Thoracic aorta (tissue), 2 donors: ENCODE measurements at places on chromosomes 1 and 21. TPM values are rescaled to one million over a fixed set of nuclear protein-coding genes. Genes with fewer than 3 reads are reported as not detected.

GRCh38 chr1:33438364-33439160, 7.7 kb upstream of the PHC2 start:
- no peak for DNase-seq

- no peak for DNase-seq
Observed at GRCh38 chr1:37797750-37798345, 4.2 kb downstream of the MANEAL start.

DNA sequence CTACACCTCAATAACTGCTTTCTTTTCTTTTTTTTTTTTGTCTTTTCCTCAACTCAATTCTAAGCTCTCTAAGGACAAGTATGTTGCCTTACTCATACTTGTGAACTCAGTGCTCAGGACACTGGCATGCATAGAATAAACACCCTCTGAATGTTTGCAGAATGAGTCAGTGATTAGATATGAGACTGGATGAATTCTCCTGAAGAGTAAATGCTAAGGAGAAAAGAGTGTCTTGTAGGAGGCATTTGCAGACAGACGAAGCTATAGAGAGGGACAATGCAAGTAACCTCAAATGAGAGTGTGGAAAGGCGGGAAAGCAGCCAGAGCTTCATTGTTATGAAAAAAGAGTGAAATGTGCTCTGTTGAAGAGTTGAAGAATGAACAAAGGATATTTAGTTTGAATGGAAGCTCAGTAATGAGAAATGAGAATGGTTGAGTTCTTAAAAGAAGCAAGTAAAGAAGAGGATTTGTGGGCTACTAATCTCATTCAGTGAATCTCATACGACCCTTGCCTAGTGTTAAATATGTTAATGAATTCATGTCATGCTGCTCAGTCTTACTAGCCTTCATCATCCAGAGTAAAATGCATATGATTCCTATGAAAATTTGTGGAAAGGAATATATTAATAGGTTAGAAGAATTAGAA, 166.1 kb upstream of the DPYD start:
- DNase-seq = no peak

- DNase-seq = no peak
Observed at GRCh38 chr1:90607736-90608135, 109.4 kb downstream of the BARHL2 start.

SH2D5 gene
- 0.41 TPM for total RNA-seq

FAM3B gene
- total RNA-seq = 1.5 TPM

GRCh38 chr21:36707763-36708285, 8.9 kb downstream of the SIM2 start:
- DNase-seq = no peak

DNA sequence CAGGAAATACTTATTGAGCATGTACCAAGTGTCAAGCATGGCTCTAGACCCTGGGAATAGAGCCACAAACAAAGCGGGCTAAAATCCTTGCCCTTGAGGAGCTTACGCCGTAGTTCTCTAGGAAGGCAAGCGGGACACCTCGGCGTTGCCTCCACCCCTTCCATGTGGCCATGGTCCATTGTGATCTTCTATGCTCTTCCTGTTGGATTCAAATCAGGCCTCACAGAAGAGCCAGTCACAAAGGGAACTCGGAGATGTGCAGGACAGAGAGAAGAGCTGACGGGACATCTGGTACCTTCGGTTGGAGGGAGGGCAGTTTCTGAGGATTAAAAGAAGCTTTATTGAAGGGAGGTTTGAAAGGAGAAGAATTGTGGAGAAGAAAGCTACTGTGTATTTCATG, 129.3 kb downstream of the TMEM53 start:
- DNase-seq = no peak

VTCN1 gene
- total RNA-seq = not detected

DNA sequence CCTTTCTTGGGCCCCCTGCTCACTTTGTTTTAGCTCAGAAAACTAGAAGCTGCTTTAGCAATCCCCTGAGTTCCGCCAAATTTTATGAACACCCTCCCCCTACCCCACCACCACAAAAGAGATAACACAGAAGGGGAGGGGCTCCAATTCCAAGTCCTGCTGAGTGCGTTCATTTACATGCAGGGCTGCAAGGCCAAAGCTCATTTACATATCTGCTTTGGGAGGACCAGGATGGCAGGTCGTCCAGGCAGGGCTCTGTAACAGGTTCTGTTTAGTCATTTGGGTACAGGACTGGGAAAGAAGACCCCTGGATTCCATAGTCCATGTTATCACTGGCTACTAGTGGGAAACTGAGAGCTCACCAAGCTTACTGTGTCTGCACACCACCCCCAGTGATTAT, 35.9 kb upstream of the KIF21B start:
- DNase-seq = no peak

- DNase-seq = no peak
Observed at GRCh38 chr1:53725238-53725689, 13.7 kb downstream of the GLIS1 start.

DNA sequence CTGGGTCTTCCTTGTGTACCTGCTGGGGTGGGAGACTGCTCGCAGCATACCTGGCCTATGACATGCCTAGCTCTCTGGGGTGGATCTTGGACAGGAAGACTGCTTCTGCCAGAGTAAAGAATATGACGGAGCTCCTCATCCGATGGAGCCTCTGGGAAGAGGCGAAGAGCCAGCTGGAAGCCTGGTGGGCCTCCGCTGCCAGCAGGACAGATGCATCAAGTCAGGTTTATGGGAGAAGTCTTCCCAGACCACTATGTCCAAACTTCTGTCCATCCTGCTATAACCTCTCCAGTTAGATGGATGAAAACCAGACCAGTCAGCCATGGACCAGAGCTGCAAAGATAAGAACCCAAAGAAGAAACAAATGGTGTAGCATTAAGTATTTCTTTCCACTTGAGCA, 27.7 kb upstream of the NGF start:
- DNase-seq = no peak

GRCh38 chr1:119326251-119326650, 42.3 kb upstream of the HAO2 start:
- no peak for DNase-seq

GRCh38 chr1:150931773-150932172, 5.6 kb downstream of the SETDB1 start:
- no peak for DNase-seq

- no peak for DNase-seq
Observed at GRCh38 chr1:213989002-213989855, 1.5 kb downstream of the PROX1 start.

- DNase-seq = no peak
Observed at GRCh38 chr1:170214117-170215032, 68.6 kb downstream of the NTMT2 start.

HSD11B1 gene
- total RNA-seq = 24.4 TPM

CYP2J2 gene
- not detected for total RNA-seq

- no peak for DNase-seq
Observed at GRCh38 chr1:77018311-77018710, 151.0 kb downstream of the ST6GALNAC5 start.

DNA sequence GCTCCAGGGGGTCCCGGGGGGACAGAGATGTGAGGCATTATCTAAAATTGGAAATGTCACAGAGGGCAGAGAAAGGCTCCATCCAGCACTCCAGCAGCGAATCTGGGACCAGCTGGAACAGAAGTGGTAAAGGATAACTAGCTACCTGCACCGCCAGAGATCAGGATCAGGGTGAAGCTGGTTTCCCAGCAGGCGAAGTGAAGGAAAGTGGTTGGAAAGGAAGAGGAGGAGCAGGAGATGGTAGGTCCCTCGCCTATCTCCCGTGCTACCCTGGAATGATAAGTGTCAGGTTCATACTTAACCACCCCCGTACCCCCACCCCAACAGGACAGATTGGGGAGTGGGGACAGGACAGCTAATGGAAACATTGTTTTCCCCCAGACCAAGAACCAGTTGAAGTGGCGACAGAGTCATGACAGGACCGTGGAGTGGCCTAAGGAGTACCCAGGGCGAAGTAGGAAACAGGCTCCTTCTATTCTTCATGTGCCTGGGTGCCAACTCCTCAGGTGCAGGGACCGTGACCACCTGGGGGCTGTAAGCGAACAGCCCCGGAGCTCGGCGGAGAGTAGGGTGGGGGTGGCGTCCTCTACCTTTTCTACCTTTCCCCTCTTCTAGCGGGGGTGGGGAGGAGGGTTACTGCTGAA, 717 bp downstream of the B4GALT3 start:
- DNase-seq = no peak

TAS1R3 gene
- total RNA-seq = not detected

AQP10 gene
- total RNA-seq = not detected

DNA sequence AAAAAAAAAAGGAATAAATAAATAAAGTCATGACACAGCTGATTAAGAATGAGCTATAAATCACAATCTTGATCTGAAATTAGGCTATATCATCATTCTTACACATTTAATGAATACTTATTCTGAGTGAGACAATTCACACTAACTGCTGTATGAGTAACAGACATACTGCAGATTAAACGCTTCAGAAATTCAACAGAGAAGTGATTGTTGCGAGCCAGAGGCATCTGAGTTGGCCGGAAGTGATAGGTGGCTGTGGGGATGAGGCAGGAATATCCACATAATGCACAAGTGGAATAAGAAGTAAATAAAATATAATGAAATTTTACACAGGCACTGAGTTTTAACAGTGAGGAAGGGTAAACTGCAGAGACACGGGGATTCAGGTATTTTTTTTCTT, 142.4 kb downstream of the APP start:
- DNase-seq = no peak

ZNF678 gene
- total RNA-seq = 7.1 TPM

DNA sequence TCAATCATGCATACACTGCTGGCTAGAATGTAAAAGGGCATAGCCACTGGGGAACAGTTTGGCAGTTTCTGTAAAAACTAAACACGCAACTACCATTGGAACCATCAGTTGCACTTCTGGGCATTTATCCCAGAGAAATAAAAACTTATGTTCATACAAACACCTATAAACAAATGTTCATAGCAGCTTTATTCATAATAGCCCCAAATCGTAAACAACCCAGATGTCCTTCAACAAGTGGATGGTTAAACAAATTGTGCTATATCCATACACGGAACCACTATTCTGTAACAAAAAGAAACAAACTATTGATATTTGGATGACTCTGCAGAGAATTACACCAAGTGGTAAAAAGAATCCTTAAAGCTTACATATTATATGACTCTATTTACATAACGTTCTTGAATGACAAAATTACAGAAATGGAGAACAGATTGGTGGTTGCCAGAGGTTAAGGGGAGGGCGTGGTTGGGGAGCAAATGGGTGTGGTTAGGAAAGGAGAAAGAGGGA, 22.8 kb downstream of the LACTBL1 start:
- DNase-seq = no peak

- DNase-seq = no peak
Observed at GRCh38 chr1:208604295-208604694, 360.1 kb upstream of the PLXNA2 start.

GRCh38 chr1:197307551-197307950, 39.5 kb downstream of the CRB1 start:
- no peak for DNase-seq

PAPPA2 gene
- 1.1 TPM for total RNA-seq
